ENCODE measurements at places on chromosomes 6 and 20. TPM values are rescaled to one million over a fixed set of nuclear protein-coding genes. Genes with fewer than 3 reads are reported as not detected.

DNA sequence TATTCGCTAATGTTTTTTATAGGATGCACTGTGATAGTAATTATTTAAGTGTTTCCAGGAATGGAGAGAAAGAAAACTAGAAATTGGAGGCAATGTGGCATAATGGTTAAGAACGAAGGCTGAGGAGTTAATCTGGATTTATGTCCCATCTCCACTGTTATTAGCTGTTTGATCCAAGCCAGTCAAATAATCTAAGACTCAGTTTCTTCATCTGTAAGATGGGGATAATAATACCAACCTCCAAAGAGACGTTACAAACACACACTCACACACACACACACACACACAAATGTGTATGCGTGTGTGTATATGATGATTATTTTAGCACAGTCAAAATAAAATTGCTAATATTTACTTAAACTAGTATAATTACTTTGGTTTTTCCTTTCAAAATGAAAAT is 36.9 kb upstream of the TPD52L1 start:
- no peak for DNase-seq

GRCh38 chr6:151257985-151258445 is 18.2 kb downstream of the AKAP12 start:
- DNase-seq = no peak

The C20orf144 gene
- 0.26 TPM for polyA plus RNA-seq

- no peak for DNase-seq
Observed at GRCh38 chr6:154479351-154479769, 31.1 kb downstream of the CNKSR3 start.

The CYP21A2 gene
- polyA plus RNA-seq = 0.91 TPM

The RNF39 gene
- polyA plus RNA-seq = 1.3 TPM

DNA sequence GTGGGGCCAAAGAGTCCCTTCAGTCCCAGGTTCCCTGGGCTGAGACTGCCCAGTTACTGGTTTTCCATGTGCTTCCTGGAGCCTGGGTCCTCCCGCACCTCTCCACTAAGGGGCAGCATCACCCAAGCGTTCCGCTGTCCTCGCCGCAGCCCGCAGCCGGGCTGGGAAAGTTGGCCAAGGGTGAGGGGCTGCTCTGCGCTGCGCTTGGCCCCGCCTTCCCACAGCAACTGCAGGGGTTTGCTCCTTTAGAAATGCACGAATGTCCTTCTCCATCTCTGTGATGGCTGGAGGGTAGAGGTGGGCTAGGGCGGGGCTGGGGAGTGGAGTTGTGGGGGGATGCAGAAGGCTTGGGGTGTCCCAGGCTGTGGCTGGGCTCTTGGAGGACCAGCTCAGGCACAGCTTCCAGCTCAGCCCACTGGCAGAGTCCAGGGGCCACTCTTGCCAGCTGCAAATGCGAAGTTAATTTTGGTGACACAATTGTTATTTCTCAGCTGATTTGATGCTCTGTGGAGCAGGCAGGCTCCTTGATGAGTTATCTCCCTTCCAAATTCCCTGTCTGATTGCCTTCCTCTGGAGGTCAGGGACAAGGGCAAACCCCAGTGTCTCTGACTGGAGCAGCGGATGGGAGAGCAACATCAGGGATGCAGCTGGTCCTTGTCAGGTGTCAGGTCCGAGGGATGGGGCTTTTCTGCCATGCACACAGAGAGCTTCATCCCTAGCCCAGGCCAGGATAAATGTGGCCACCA is 63.2 kb downstream of the NOL4L start:
- no peak for DNase-seq

DNA sequence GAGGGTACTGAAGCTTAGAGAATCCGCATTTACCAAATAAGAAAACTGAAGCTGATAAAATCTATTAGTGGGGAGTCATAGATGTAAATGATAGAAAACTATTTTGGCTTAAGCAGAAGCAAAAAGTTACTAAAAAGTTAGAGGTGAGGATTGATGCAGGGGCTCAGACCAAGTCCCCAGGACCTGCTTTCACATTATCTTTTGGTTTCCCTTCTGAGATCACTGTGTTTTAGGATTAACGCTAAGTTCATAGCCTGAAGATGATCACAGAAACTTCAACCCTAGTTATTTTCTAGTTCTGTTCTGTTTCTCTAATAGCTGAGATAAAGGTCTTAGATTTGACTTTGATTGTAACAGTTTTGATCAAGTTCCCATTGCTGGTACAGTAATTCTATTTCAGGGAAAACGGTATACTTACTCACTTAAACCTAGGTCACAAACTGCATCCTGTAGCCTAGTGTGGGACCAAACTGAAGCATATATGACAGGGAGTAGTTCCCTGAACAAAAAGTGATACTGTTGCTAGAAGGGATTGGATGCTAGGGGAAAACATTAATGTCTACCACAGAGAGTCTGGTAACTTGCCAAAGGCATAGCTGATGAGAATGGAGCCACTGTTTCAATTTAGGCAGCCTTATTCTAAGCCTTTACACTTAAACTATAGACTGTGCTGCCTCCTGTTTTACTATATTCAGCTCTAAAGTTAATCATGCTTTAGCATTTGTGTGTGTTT is 13.1 kb downstream of the CYB5R4 start:
- DNase-seq = no peak

DNA sequence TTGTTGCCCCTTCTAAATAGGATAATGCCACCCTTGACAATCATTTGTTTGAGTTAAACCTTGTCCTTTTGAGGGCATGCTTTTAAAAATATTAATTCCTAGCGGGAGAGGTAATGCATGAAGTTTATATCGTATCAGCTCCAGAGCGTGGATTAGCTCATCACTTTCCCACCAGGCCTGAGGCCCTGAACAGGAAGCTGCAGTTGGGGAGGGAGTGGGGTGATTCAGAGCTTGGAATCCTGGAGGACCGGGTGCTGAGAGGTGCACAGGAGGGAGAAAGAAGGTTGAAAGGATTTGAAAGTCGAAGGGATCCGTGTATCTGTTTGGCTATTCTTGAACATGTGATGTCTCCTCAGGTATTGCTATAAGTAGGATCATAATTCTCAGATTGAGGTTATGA is 25.0 kb downstream of the ZDHHC14 start:
- DNase-seq = no peak

DNA sequence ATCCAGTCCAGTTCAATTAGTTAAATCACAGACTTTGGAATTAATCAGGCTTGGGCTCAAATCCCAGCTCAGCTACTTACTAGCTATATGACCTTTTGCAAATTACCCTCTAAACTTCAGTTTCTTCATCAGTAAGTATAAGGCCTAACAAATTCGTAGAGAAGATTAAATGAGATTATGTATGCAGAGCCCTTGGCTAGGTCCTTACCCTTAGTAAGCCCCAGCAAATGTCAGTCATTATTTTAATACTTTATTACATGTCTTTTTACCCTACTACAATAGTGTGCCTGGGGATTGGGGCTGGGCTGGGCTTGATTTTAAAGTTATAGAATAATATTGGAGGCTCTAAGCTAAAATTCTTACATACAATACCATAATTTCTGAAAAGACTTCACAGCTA is 326.1 kb upstream of the PREP start:
- no peak for DNase-seq

GRCh38 chr20:32957459-32957858 is 46.8 kb downstream of the SUN5 start:
- no peak for DNase-seq

The SEMG1 gene
- polyA plus RNA-seq = not detected

GRCh38 chr20:13229538-13229937 is 8.5 kb downstream of the ISM1 start:
- DNase-seq = no peak

- no peak for DNase-seq
Observed at GRCh38 chr20:37892001-37892400, 10.9 kb upstream of the VSTM2L start.

The VIP gene
- 1.2 TPM for polyA plus RNA-seq

GRCh38 chr6:76684875-76685274 is 612.4 kb upstream of the IMPG1 start:
- DNase-seq = no peak

The CDK5RAP1 gene
- polyA plus RNA-seq = 27.7 TPM

Data from right renal pelvis (tissue), 4 donors.